ENCODE measurements at places on chromosomes 3 and 15.

DNA sequence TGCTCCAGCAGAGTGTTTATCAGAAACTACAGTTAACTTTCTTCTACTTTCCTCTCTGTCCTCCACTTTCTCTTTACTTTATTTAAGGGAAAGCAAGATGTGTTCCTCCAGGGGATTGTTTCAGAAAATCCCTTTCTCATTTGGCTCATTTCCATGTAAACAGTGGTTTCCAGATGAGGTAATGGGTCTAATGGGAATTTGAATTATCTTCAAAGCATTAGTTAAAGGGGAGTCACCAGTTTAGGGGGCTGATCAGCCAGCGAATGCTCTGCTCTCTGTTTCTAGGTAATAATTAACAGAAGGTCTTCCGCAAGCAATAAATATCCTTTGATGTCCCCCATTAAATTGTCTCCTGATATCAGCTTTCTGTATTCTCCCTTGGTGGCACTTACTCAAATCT lies 30.4 kb upstream of the ZNF639 start:
- no peak for DNase-seq

- DNase-seq = no peak
Measured at GRCh38 chr3:83567935-83568334, 1390.9 kb upstream of the CADM2 start.

DNA sequence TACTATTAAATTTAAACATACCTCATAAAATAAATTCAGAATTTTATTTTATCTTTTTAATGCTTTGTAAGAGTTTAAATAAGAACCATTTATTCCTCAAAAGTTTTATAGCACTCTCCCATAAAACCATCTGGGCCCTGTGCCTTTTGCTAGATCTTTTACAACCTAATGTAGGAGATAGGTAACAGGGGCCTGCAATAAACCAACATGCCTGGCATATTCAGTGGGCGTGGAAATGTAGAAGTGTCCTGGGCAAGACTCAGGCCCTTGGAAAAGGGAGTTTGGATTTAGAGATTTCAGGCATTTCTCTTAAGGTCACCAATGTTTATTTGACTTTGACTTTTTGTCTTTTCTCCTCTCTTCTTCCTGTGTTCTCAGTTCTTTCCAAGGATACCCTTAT lies 46.4 kb downstream of the POMGNT2 start:
- DNase-seq = no peak

DNA sequence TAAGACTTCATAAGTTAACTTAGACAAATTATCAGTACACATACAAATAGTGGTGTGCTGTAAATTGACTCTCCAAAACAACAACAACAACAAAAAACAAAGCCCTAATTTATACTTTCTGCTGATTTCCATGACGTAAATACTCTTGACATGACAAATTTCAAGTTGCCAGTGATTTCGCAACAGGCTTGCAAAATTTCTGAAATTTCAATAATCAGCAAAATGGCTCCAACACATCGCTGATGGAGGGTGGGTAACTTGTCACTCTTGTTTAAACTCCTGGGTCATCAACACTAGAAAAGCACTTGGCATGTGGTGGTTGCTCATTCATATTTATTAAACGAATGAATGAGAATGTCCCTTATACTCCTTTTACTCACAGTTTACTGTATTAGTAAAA lies 205.2 kb upstream of the SATB1 start:
- no peak for DNase-seq

DNA sequence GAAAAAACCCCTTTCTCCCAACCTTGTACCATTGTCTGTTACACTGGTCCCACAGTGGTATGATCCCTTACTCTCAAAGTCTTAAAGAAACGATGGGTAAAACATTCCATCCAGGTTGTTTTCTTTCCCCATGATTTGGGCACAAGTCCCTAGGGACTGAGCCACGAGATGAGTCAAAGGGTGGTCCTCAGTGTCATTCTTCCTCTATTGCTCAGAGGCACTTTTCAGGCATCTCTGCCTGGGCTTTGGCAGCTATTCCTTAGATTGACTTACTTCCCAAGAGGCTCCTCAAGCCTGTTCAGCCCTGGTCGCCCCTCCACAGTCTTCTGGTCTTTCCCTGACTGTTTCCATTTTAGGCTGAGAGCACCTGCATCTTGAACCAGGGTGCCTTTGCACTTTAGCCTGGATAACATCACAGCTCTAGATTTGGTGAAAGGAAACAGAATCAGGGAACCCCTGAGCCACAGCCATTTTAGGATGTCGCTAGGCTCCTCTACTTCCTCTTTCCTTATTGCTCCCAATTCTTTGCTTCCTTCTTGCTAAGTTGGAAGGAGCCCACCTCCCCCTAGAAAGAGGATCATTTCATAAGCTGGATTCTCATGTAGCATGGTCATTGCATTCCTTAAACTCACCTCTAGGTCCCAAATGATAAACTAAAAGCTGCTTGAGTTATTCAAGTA lies 131.0 kb upstream of the TPRG1 start:
- no peak for DNase-seq

DNA sequence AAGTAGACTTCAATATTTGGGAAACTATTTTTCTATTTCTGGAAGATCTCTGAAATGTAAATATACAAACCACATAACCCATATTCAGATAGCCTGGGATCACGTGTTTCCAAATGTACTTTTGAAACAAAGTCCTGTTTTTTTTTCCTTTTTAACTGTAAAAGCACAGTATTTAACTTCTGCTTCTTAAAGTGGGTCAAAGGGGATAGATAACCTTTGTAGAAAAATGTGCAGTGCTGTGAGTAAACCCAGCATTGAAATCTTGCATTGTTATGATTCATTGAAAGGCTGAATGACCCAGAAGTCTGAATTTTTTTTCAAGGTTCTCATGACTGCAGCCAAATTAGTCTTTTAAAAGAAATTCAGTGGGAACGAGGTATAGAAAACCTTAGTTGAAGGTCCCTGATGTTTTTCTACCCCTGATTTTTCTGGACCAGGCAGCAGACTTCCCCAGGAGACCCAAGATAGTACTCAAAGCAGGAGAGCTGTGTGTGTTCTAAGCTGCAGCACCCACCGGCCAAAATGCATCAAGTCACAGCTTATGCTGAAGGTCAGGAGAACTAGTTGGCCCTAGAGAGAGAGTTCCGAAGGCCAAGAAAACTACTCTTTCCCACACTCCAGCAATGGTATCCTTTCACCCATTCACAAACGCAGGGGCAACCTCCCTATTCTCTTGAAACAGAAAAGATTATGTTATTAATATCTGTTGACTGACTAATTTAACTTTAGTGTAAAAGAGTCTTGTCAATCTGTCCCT lies 43.6 kb upstream of the APH1B start:
- DNase-seq = no peak

- DNase-seq = no peak
Measured at GRCh38 chr3:541062-541801, 344.7 kb downstream of the CHL1 start.

GRCh38 chr3:87199628-87200027 lies 27.5 kb upstream of the CHMP2B start:
- DNase-seq = no peak

DNA sequence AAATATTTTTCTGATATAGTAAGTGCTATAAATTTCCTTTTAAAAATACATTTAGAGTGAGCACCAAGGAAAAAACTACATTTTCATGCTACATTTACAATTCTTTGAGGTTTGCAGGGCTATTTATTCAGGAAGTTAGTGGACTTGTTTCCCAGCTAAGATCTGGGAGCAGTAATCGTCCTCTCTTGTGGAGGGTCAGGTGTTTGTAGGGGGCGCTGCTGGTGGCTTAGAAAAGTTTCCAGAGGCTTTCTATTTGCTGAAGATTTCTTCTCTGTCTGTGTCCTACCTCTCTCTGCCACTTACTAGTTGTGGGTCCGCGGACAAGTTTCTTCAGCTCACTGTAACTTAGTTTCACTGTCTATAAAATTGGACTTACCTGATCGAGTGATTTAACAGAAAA lies 163.9 kb downstream of the PEX5L start:
- DNase-seq = no peak

- peak; percentile 63 for DNase-seq
Measured at GRCh38 chr15:59622289-59622688, 10.7 kb downstream of the GCNT3 start.

GRCh38 chr3:32403663-32404062 lies 12.0 kb downstream of the CMTM7 start:
- no peak for DNase-seq

- DNase-seq = no peak
Measured at GRCh38 chr15:82393671-82394070, 35.9 kb upstream of the GOLGA6L9 start.

- DNase-seq = no peak
Measured at GRCh38 chr3:115855911-115856310, 232.6 kb downstream of the GAP43 start.

DNA sequence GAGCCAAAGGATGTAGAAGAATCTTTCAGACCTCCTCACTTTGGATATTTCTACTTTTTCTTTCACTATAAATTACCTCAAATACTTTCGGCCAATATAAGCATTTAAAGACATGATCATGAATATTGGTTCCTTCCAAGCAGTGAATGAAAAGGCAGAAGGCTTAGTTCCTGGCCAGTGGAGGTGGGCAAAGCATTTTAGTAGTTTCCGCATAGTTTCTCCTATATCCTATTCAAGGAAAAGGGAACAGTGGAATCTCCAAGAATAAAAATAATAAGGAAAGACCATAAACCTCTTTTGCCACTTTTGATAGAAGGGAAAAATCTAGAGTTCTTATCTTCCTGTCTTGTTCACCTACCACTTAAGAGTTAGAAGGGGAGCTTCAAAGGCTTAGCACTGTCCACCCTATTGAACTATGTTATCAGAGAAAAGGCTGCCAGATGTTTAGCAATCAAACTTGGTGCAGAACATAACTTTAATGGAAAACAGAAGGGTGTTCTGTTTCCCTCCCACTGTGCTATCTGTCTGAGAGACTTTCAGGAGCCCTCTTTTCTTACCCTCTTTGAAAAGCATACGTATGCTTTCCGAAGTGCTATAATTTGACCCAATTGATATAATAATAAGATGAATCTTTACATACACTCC lies 155.6 kb upstream of the DPH6 start:
- no peak for DNase-seq

DNA sequence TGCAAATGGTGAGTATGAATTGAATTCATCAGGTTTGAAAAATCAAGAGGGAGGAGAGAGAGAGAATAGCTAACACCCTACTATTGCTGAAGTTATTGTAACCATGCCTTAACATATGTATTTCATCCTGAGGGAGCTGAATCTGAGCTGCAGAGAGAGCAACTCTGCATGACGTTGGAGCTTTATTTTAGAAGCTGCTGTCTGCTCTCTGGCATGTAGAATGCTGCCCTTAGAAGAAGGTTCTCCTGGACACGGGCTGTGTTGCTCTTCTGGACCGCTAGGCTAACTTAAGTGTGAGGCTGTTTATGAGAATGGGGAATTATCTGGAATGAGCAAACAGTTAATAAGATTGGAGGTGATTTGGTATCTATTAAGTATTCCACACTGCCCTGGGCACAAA lies 814.6 kb downstream of the AGBL1 start:
- DNase-seq = no peak

- DNase-seq = no peak
Measured at GRCh38 chr3:41598402-41599126, 363.3 kb downstream of the ULK4 start.

- DNase-seq = no peak
Measured at GRCh38 chr3:9022305-9023225, 59.3 kb upstream of the RAD18 start.

DNA sequence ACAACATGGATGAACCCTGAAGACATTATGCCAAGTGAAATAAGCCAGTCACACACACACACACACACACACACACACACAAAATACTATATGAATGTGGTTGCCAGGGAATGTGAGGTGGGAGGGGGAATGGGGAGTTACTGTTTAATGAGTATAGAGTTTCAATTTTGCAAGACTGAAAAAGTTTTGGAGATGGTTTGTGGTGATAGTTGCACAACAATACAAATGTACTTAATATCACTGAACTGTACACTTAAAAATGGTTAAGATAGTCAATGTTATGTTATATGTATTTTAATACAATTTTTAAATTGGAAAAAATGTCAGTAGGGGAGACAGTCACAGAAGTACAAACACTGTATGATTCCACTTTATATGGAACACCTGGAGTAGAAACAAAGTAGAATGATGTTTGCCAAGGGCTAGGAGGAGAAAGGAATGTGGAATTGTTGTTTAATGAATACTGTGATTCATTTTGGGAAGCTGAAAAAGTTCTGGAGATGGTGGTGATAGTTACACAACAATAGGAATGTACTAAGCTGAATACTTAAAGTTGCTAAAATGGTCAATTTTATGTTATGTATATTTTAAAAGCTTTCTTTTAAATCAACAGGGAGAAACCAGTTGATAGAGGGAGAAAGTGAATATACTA lies 76.6 kb downstream of the RPL39L start:
- DNase-seq = no peak

DNA sequence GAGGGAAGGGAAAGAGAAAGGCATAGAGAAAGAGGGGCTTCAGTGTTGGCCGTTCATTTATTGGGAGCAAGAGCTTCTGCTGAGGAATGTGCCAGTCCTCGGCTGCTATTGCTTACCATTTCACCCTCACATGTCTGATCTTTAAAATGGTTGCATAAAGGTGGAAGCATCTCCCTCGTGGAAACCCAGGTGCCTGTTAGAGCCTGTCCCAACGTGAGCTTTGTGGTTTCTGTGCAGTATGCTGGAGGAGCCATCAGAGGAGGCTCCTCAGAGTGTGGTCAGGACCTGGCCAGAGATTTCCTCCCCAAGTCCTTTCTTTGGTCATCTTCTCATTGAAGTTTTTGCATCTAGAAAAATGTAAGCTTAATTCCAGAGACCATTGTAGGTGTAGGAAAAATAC lies 34.4 kb downstream of the PSMD6 start:
- DNase-seq = no peak

DNA sequence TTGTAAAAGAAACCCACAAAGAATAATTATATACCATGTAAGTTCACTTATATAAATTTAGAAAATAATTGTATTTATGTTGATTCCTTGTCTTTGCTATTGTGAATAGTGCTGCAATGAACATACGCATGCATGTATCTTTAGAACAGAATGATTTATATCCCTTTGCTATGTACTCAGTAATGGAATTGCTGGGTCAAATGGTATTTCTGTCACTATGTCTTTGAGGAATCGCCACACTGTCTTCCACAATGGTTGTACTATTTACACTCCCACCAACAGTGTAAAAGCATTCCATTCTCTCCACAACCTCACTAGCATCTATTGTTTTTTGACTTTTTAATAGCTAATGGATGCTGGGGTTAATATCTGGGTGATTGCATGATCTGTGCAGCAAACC lies 149.4 kb upstream of the CNTN3 start:
- no peak for DNase-seq

DNA sequence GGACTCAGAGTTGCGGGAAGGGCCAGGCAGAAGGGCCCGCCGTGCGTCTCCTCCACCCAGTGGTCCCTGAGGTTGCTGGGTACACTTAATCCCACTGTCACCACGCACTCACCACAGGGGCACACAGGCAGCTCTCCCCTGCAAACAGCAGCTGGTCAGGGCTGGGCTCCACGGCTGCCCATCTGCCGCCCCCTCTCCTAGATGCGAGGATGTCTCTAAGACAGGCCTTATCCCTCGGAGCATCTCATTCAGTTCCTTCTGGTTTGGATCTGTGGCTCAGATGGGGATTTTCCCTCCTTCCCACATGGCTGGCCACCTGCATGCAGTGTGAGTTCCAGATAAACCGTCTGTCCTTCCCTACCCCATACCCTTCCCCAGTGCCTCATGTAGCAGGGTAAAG lies 26.3 kb downstream of the MRPS11 start:
- no peak for DNase-seq

- no peak for DNase-seq
Measured at GRCh38 chr15:81322676-81323253, 1.2 kb downstream of the STARD5 start.

GRCh38 chr15:42270996-42271395 lies 2.0 kb upstream of the GANC start:
- DNase-seq = no peak

GRCh38 chr15:40787991-40788390 lies 18.2 kb downstream of the C15orf62 start:
- no peak for DNase-seq

- DNase-seq = no peak
Measured at GRCh38 chr3:124588794-124589193, 141.5 kb upstream of the UMPS start.

Data from activated naive CD4-positive, alpha-beta T cell treated with anti-CD3 and anti-CD28 coated beads, Interleukin-2, amount 50 U/mL, for 72 hours (primary cell).